Left lobe of liver (tissue), 2 donors: ENCODE measurements at places on chromosomes 12 and 14. TPM values are rescaled to one million over a fixed set of nuclear protein-coding genes. Genes with fewer than 3 reads are reported as not detected.

The CPM gene
- 45.2 TPM for total RNA-seq

The C12orf60 gene
- 0.33 TPM for total RNA-seq

The CD163 gene
- total RNA-seq = 52.2 TPM

The GYS2 gene
- 40.9 TPM for total RNA-seq

The OTOGL gene
- 0.03 TPM for total RNA-seq

The TOMM20L gene
- total RNA-seq = not detected

The SLC10A1 gene
- total RNA-seq = 117 TPM

The PYGL gene
- total RNA-seq = 99.1 TPM

The TAS2R42 gene
- total RNA-seq = not detected

The COL2A1 gene
- total RNA-seq = 0.08 TPM

The TMEM117 gene
- total RNA-seq = 2.8 TPM

The CEBPE gene
- not detected for total RNA-seq

The RNASE3 gene
- not detected for total RNA-seq

The RDH16 gene
- 162 TPM for total RNA-seq

The METTL1 gene
- 9.7 TPM for total RNA-seq

The CCND2 gene
- 3.5 TPM for total RNA-seq

The CAPZA3 gene
- total RNA-seq = 0.33 TPM

The GNB3 gene
- total RNA-seq = 0.08 TPM

The TEX52 gene
- not detected for total RNA-seq

The BEST3 gene
- total RNA-seq = not detected

The FGF23 gene
- total RNA-seq = 0.25 TPM
